Ovary (tissue), 10 donors: ENCODE measurements at places on chromosomes 2 and 18.

DNA sequence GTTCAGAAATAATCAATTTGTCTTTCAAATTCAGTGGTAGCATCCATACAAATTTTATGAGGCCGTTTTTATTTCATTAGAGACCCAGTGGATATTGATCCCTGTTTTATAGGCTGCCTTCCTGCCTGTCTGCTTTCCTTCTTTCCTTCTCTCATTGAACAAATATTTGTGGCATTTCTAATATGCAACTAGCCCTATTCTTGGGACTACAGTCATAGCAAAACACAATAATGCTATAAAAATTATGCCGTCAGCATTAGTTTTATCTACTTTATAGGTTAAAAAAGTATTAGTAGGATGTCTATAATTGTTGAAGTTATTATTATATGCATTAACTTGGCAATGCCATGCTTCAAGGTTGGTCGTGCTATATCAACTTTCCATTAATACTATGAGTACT is 2037.8 kb upstream of the LRRTM1 start:
- DNase-seq, result no peak

DNA sequence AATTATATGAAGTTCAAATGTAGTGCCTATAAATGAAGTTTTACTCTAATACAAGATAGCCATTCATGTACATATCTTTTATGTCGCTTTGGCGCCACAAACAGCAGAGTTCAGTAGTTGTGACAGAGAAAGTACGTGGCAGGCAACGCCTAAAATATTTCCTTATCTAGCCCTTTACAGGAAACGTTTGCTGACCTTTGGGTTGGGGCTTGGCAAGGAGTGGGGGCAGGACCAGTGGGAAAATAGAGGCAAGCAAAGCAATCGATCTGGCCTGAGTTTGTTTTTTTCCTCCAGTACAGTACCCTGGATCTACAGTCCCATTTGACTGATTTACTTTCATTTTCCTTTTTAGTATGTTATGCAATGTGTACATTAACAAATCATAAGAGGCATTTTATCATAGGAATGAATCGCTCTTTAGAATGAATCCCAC is 13.1 kb downstream of the CCDC68 start:
- no peak for DNase-seq

GRCh38 chr18:50334546-50335152 is 40.2 kb upstream of the SKA1 start:
- no peak for DNase-seq

- DNase-seq, result no peak
Measured at GRCh38 chr2:174233771-174234275, 14.5 kb downstream of the OLA1 start.

GRCh38 chr2:150663143-150663542 is 175.7 kb upstream of the RND3 start:
- DNase-seq, result no peak

DNA sequence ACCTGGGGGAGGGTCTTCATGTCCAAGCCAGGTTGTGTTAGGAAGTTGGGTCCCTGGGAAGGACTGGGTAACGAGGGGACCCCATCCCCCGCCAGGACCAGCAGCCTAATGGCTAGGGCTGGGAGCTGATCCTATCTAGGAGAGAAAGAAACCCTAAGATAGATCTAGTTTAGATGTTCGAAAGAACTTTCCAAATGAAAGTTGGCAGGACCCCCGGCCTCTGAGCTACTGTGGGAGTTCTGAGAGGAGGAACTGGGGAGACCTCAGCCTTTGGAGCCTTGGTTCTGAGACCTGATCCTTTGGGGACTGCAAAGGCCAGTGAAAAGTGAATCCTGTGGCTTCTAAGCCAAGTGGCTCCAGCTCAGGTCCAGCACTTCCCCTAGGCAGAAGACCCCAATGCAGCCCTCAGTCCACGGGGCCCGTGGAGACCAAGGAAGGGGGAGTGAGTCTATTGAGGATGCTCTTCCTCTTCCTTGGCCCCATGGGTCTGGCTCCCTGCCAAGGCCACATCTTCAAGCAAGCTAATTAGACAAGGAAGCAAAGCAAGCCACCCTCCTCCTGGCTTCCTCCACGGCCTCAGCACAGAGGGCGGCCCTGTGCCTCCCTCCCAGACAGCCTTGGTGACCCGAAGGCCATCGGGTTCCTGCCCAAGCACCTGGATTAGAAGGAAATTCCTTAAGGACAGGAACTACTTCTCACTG is 23.5 kb downstream of the CCT7 start:
- DNase-seq, result no peak

GRCh38 chr2:236749346-236749745 is 179.7 kb downstream of the ACKR3 start:
- DNase-seq, result no peak

DNA sequence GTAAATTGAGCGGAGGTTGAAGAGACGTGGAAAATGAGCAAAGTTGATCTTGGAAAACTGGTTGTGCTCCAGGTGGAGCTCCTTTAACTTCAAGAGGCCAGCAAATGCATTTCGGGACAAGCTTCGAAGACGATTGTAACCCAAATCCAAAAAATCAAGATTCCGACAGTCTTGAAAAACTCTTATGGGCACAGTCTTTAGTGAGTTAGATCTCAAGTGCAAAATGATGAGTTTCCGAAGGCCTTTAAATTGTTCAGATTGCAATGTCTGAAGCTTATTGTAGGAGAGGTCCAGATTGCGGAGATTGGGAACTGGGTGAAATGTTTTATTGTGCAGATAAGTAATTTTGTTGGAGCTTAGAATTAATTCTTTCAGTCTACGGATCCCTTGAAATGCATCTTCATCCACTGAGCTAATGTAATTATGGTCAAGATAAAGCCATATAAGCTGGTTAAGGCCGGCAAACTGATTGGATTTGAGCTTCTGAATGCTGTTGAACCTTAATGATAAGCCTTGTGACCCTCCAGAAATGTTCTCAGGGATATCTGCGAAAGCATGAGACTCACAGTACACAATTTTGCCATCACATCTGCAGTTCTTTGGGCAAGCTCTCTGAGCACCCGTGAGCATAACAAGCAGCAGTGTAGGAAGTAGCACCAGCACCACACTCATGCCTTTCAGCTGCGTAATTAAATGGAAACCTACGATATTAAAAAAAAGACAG is 2.9 kb downstream of the LRRTM4 start:
- no peak for DNase-seq

DNA sequence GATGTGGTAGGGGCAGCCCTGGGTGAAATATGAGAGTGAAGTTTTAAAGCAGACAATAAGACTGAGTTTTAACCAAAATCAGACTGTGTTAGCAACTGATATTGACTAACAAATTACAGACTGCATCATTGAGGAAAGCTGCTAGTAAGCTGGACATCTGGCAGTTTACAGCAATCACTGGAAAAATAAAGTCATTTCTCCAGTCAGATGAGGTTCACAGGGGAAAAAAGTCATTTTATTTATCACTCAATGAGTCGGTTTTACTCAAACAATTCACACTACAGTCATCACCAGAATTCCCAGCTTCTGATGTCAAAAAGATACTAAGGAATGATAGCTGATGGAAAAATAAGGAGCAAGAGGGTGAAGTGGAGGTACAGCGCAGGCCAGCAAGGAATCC is 10.5 kb upstream of the TMEM177 start:
- DNase-seq, result no peak
